ENCODE measurements at places on chromosomes 16 and 17. TPM values are rescaled to one million over a fixed set of nuclear protein-coding genes. Genes with fewer than 3 reads are reported as not detected.

The WSCD1 gene
- 3.9 TPM for total RNA-seq

The SRRM2 gene
- 562 TPM for total RNA-seq

The SLFN14 gene
- total RNA-seq, result 0.21 TPM

The CCL16 gene
- not detected for total RNA-seq

The C17orf100 gene
- total RNA-seq, result 2.2 TPM

The ACADVL gene
- total RNA-seq, result 654 TPM

The ADGRG3 gene
- total RNA-seq, result 1.1 TPM

The DOC2A gene
- 2.7 TPM for total RNA-seq

The KRT10 gene
- 42.0 TPM for total RNA-seq

The CRHR1 gene
- not detected for total RNA-seq

The TBL3 gene
- total RNA-seq, result 25.8 TPM

The MT1E gene
- 103 TPM for total RNA-seq

The CCL8 gene
- 0.96 TPM for total RNA-seq

The DHX40 gene
- 23.9 TPM for total RNA-seq

The NEK8 gene
- total RNA-seq, result 7.5 TPM

The GP2 gene
- total RNA-seq, result not detected
